ENCODE measurements at places on chromosomes 7 and 10.

- no peak for DNase-seq
These were observed 65.9 kb upstream of the FAM133B start for GRCh38 chr7:92656121-92656520.

DNA sequence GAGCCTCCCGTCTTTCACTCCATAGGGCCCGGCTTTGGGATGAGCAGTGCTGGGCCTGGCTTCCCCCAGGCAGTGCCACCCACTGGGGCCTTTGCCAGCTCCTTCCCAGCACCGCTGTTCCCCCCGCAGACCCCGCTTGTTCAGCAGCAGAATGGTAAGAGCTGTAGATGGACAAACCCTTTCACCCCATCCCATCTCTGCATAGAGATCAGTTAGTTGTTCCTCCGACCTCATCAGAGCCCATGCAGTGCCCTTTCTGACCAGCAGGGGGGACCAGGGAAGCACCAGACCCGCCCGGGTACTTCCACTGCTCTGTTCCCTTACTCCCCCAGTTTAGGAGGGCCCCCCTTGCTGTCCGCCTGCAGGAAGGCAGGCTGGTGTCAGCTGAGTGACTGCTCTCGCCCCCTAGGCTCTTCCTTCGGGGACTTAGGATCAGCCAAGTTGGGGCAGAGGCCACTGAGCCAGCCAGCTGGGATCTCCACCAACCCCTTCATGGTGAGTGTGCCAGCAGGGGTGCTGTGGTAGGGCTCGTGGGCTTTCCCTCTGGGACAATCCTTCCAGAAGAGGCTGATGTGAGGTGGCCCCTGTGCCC is 9.8 kb downstream of the SAP25 start:
- peak; percentile 59 for DNase-seq

- no peak for DNase-seq
These were observed 131.9 kb downstream of the DGKB start for GRCh38 chr7:14770614-14771013.

GRCh38 chr10:76089556-76090180 is 658.2 kb downstream of the LRMDA start:
- no peak for DNase-seq

- peak; percentile 45 for DNase-seq
These were observed 2.8 kb upstream of the SMARCD3 start for GRCh38 chr7:151251328-151251688.

GRCh38 chr7:105003872-105004510 is 10.0 kb upstream of the KMT2E start:
- DNase-seq: no peak

DNA sequence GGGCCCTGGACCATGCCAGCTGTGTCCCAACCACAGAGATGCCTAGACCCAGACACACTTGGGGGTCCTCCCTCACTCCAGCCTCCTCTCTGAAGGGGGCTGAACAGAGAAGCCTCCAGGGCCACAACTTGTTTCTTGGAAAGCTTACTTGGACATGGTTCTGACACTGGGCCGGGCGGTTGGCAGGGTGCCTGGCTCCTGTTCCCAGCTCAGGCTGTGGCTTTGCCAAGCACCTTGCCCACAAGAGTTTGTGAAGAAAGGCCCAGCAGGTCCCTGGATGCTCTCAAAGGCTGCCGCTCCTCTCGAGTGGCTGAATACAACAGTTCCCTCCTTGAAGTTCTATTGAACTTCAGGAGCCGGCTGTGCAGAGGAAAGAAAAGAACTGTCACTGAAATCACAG is 181.6 kb downstream of the PTPN20 start:
- no peak for DNase-seq

DNA sequence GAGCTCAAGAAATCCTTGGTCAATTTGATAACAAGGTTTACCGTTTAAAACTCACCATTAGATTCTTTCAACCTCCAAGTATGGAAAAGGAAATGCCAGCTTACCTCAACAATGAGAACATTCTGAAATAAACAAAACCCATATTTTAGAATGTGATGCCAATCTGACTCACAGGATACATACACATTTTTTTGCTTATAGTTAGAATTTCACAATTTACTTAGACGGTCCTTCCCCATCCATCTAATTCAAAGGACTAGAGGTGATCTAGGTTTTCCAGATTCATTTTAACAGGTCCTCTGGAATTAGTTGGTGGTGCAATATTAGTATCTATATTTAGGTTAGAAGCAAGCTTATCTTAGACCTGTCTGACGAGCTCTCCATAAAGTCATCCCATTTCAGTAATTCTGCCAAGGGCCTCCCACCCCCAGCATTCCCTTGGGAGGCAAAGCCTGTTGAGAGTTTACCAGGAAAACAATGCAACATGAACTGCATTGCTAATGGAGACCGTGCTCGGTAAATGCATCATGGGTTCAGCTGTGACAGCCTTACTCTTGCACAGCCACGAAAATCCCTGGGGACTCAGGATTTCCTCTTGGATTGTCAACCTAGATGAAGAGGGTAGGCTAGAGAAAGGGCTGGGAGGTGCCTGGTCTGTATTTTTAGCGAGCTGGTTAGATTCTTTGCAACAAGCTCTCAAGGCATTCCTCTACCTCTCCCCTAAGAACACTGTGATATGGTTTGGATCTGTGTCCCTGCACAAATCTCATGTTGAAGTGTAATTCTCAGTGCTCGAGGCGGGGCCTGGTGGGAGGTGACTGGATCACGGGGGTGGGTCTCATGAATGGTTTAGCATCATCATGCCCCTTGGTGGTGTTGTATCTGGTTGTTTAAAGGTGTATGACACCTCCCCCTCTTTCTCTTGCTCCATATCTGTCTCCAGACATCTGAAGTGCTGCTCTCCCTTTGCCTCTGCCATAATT is 93.8 kb downstream of the PRTFDC1 start:
- peak; percentile 55 for DNase-seq

GRCh38 chr7:30286749-30287148 is 2.4 kb downstream of the ZNRF2 start:
- no peak for DNase-seq

- DNase-seq: peak; percentile 88
These were observed 44.8 kb upstream of the FAM133B start for GRCh38 chr7:92634924-92635519.

DNA sequence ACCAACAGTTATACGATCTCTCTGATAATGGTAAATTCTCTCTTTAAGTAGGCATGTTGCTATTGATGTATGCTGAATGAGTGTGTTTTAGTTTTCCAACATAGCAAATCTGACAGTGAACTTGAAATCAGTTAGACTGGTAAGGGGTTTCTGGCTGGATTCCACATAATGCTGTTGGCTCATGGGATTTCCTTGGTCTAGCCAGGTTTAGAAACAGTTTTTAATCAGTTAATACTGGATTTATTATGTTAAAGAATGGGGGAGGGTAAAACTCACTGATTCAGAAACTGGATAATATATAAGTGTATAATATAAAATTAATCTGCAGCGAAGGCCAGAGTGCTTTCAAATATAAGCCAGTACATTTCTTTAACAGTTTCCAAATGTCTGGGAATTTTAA is 55.6 kb downstream of the PCDH15 start:
- DNase-seq: no peak

DNA sequence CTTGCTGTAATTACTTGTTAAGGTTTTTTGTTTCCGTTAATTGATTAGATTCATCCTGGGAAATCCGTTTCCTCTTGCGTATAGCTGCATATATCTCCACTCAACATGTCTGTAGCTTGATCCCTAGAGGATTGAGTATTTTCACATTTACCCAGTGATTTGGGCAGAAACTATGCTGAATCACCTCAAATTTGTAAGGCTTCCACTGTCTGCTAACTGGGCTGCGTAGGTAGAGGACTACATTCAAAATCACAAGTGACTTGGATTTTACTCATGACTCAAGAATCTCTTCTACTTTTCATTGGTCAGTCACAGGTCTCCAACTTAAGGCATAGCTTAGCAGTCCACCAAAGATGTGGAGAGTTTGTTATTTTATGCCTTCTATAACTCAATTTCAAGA is 141.8 kb downstream of the POLR1F start:
- DNase-seq: no peak

- no peak for DNase-seq
These were observed 105.1 kb upstream of the GPR22 start for GRCh38 chr7:107364787-107365186.

- peak; percentile 58 for DNase-seq
These were observed 34.4 kb downstream of the CALD1 start for GRCh38 chr7:134813663-134814396.

- no peak for DNase-seq
These were observed 81.3 kb downstream of the AFAP1L2 start for GRCh38 chr10:114323023-114323422.

- no peak for DNase-seq
These were observed 880 bp downstream of the HERC4 start for GRCh38 chr10:68074031-68074774.

GRCh38 chr7:38561166-38561565 is 70.0 kb downstream of the AMPH start:
- no peak for DNase-seq

GRCh38 chr10:103892181-103892580 is 25.8 kb downstream of the STN1 start:
- DNase-seq: no peak

GRCh38 chr10:79063071-79063491 is 5.7 kb upstream of the ZMIZ1 start:
- DNase-seq: no peak

- peak; percentile 27 for DNase-seq
These were observed 46.2 kb upstream of the PLCE1 start for GRCh38 chr10:93947524-93947923.

GRCh38 chr7:157799076-157799685 is 462.4 kb downstream of the DNAJB6 start:
- DNase-seq: no peak

DNA sequence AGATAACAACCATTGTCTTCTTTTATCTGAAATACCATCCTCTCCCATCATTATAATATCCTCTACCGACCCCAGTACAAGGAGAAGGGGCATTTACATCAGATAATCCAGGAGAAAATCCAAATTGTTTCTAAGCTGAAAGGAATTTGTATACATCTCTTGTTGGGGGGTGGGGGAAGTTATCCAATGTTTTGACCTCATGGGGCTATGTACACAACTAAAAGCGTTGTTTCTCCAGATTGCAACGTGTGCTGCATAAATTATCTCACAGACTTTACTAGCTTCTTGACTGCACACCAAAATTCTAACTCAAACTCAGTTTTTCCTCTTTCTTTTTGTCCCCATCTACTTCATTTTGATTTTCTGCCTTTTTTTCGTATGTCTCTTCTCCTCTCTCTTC is 156.7 kb downstream of the TWIST1 start:
- no peak for DNase-seq

GRCh38 chr10:60848680-60849079 is 70.4 kb downstream of the CDK1 start:
- no peak for DNase-seq

- no peak for DNase-seq
These were observed 108.9 kb downstream of the DNAH11 start for GRCh38 chr7:21651697-21652096.

DNA sequence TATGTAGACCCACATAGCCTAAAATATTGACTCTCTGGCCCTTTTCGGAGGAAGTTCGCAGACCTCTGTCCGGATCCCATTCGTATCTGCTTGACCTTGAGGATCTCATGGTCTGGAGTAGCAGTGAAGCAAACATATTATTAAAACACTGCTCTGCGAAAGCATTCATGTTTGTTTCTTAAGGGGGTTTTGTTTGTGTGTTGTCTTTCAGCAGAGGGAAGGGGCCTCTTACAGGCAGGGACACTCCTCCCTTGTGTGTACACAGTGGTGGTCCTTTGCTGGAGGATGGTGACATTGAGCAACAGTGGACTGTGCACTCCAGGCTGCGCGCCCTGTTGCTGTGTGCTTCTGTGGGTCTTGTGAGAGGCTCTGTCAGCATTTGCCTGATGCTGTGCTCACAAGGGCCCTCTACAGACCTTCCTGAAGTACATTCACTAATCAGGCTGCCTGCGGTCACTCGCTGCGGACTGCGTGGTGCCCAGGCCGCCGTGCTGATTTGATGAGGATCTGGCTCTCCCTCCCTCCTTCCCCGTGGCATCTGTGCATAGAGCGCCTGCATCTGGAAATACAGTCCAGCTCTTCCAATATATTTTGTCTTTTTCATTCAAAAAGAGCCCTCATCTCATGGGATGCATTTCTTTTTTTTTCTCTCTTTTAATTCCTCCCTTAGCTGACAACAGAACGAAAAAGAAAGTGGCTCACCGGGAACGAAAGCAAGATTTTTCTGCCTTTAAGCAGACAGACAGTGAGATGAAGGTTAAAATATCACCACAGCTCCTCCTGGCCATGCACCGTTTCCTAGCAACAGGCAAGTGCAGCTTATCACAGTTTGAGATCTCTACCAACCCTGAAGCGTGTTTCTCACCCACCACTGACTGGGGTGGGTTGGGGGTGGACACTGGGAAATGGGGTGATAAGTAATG is 135.8 kb downstream of the CNNM2 start:
- peak; percentile 79 for DNase-seq

DNA sequence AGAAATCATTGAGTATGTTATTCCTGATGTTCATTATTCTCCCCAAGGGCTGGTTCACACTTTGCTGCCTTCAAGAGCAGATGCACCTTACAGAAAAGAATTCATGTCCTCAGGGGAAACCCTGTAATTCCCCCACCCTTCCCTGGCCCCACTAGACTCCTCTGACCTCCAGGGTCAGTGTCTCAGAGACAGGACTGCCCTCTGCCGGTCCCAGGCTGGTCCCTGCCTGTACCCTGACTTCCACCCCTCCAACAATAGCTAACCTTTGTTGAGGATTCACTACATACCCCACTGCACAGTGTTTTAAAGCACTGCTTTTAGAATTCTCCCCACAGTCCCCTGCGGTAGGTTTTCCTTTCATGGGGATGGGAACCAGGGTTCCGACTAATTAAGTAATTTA is 4.4 kb upstream of the SEPHS1 start:
- DNase-seq: no peak

GRCh38 chr7:1859266-1860035 is 189.4 kb downstream of the ELFN1 start:
- no peak for DNase-seq

DNA sequence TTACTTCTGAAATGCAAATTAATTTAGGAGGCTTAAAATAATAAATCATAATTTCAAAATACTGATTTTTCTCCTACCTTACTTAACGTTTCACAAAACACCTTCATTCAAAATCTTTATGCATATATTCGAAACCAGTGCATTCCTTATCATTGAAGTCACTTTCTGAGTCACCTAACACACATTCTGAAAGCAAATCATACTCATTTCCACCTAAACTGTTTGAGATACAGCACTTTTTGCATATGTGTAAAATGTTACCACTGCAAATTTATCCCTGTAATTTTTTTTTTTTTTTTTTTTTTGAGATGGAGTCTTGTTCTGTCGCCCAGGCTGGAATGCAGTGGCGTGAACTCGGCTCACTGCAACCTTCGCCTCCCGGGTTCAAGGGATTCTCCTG is 15.7 kb downstream of the PPP3CB start:
- DNase-seq: peak; percentile 69

- DNase-seq: no peak
These were observed 189.6 kb downstream of the DNAJC1 start for GRCh38 chr10:21813946-21814345.

- DNase-seq: no peak
These were observed 118.4 kb upstream of the INSYN2A start for GRCh38 chr10:127314797-127315196.

DNA sequence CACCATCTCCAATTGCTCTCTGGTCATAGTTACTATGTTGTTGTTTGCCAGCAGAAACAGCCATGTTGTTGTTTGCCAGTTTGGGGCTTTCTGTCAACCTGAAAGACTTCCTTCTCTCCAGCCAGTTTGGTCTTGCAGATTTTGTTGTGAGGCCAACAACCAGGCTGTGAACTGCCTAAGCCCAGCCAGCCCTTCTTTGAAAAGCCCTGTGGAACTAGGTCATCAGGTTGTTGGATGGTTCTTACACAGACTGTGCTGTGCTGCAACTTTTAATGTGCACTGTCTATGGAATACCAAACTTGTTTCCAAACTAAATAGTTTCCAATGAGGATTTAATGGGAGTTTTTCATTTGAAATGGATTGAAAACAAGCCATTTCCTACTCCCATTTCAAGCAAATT is 592.7 kb upstream of the GALNT17 start:
- DNase-seq: no peak
